ENCODE measurements at places on chromosomes 6 and 20.

- no peak for DNase-seq
These were observed 427.3 kb upstream of the FLRT3 start for GRCh38 chr20:14764511-14765369.

- no peaks in the 10 kb centered on the region for H3K27me3 ChIP-seq
- H3K4me1 ChIP-seq = no peaks in the 10 kb centered on the region
- no peak overlapping the region for H3K4me3 ChIP-seq
- no peak overlapping the region for H3K27ac ChIP-seq
- DNase-seq = no peak
These were observed 122.9 kb downstream of the AKAP7 start for GRCh38 chr6:131258010-131258652.

GRCh38 chr20:24733416-24733815 lies 215.7 kb upstream of the CST7 start:
- no peak for DNase-seq
- H3K4me1 ChIP-seq = peaks cover 5% of the 10 kb centered on the region
- H3K27me3 ChIP-seq = no peaks in the 10 kb centered on the region

- H3K27me3 ChIP-seq = no peaks in the 10 kb centered on the region
- no peaks in the 10 kb centered on the region for H3K4me1 ChIP-seq
- no peaks in the 10 kb centered on the region for H3K36me3 ChIP-seq
- H3K27ac ChIP-seq = no peak overlapping the region
- DNase-seq = no peak
These were observed 38.6 kb downstream of the PDYN start for GRCh38 chr20:1955217-1955616.

GRCh38 chr20:4020256-4020655 lies 4.9 kb upstream of the RNF24 start:
- no peaks in the 10 kb centered on the region for H3K27me3 ChIP-seq
- H3K4me1 ChIP-seq = 0 out of 2 replicates have a peak, but pooled peaks cover 8% of the 10 kb centered on the region
- no peak overlapping the region for H3K27ac ChIP-seq
- H3K36me3 ChIP-seq = no peaks in the 10 kb centered on the region
- no peak for DNase-seq

- DNase-seq = no peak
- no peaks in the 10 kb centered on the region for H3K36me3 ChIP-seq
- no peak overlapping the region for H3K4me3 ChIP-seq
- no peaks in the 10 kb centered on the region for H3K4me1 ChIP-seq
- H3K27ac ChIP-seq = no peak overlapping the region
These were observed 314.7 kb downstream of the PAX1 start for GRCh38 chr20:22020201-22020600.
